ENCODE measurements at places on chromosomes 6 and 20. TPM values are rescaled to one million over a fixed set of nuclear protein-coding genes. Genes with fewer than 3 reads are reported as not detected.
A peak's percentile ranks its signal among the peaks of the same experiment; 100 is the strongest.

ZFAND3 gene
- total RNA-seq = 96.3 TPM

DNA sequence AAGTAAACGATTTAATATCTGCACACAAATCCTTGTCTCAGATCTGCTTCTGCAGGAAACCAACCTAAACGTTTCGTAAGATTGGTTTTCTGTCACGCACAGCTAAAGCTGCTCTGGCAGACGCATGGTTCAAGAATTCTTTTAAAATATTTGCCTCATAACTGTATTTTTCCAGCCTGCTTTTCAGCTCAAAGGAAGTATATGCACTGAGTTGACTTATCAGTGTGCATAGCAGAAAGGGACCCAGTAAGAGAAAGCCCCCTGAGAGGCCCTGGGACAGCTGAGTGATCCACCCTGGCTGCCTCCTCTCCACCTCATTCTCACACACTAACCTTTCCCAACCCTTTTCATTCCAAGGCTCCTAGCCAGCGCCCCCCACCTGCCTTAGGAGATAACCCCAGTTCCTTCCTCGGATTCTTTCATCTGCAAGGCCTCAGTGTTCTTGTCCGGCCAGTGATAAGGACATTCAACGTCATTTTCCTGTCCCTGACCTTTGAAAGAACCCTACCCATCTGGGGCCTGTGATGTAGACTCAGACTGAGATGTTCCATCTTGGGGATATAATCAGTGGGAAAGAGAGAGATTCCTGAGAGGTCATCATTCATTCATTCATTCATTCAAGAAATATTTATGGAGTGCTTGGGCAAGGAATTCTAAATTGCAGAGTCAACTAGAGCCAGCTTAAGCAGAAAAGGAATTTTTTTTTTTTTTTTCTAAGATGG, 22.4 kb upstream of the SLC9A8 start:
- DNase-seq = peak; percentile 37
- peaks cover 34% of the 10 kb centered on the region for H3K4me1 ChIP-seq
- H3K27me3 ChIP-seq = peaks cover 3% of the 10 kb centered on the region
- H3K4me3 ChIP-seq = peak overlapping the region; percentile 68

- H3K36me3 ChIP-seq = peaks cover 5% of the 10 kb centered on the region
- no peak for DNase-seq
- H3K4me3 ChIP-seq = no peak overlapping the region
- H3K27ac ChIP-seq = no peak overlapping the region
- no peaks in the 10 kb centered on the region for H3K27me3 ChIP-seq
These were observed 91.9 kb upstream of the SUPT3H start for GRCh38 chr6:45469663-45470062.

DNA sequence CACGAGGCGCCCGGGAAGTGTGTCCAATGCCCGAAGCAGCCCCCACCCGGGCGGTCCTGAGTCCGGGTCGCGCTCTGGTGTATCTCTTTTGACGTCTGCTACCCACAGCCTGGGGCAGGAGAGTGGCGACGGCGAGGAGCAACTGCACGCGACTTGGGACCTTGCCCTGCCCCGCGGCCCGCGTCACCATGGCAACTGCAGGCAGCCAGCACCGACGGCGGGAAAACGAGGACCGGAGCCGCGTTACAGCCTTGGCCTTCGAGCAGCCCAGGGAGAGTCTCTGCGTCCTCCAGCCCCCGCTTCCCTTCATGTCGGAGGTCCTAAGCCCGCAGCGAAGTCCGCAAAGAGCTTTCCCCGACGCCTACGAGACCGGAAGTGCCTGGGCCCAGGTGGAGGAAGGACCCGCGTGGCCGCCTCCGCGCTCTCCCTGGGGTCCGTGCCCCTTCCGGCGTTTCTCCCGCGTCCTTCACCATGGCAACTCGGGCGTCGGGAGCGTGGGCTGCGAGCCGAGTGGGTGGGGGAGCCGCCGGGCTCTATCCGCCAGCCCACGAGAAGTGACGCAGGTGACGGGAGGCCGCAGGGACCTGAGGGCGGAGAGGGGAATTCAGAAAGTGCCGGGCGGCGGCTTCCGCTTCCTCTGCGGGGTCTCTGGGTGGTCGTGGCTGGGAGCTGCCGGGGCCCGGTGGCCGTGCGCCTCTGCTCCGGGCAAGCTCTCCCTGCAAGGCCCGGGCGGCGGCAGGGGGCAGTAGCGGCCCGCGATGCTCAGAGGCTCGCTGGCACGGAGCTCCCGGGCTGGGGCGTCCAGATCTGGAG, 88.6 kb upstream of the TGM3 start:
- H3K4me3 ChIP-seq = no peak overlapping the region
- H3K27me3 ChIP-seq = peaks cover 2% of the 10 kb centered on the region
- peak; percentile 89 for DNase-seq
- H3K4me1 ChIP-seq = no peaks in the 10 kb centered on the region

DNA sequence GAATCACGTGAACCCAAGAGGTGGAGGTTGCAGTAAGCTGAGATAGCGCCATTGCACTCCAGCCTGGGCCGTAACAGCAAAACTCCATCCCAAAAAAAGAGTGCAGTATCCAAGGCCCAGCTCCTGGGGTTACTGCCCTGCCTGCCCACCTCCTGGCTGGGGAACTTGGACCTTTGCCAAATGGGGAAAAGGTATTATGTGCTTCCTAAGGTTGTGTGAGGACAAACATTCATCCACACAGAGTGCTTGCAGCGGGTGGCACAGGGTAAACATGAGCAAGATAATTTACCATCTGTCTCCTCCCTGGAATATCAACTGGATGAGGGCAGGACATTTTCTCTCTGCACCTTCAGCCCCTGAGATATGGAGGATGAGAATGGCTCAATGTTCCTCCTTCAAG, 94.9 kb upstream of the POPDC3 start:
- H3K4me1 ChIP-seq = peaks cover 17% of the 10 kb centered on the region
- H3K36me3 ChIP-seq = peaks cover 24% of the 10 kb centered on the region
- H3K4me3 ChIP-seq = no peak overlapping the region
- no peak overlapping the region for H3K27ac ChIP-seq
- no peak for DNase-seq
- H3K27me3 ChIP-seq = no peaks in the 10 kb centered on the region

PKHD1 gene
- 0.03 TPM for total RNA-seq

GRCh38 chr6:47302043-47302442, 7.7 kb downstream of the TNFRSF21 start:
- no peaks in the 10 kb centered on the region for H3K27me3 ChIP-seq
- no peak overlapping the region for H3K27ac ChIP-seq
- no peak overlapping the region for H3K4me3 ChIP-seq
- H3K4me1 ChIP-seq = peaks cover 13% of the 10 kb centered on the region

GRCh38 chr6:21181866-21182265, 411.7 kb upstream of the SOX4 start:
- H3K4me1 ChIP-seq = no peaks in the 10 kb centered on the region
- no peaks in the 10 kb centered on the region for H3K27me3 ChIP-seq
- H3K27ac ChIP-seq = no peak overlapping the region

GSTA2 gene
- not detected for total RNA-seq

DEFB124 gene
- not detected for total RNA-seq

DNA sequence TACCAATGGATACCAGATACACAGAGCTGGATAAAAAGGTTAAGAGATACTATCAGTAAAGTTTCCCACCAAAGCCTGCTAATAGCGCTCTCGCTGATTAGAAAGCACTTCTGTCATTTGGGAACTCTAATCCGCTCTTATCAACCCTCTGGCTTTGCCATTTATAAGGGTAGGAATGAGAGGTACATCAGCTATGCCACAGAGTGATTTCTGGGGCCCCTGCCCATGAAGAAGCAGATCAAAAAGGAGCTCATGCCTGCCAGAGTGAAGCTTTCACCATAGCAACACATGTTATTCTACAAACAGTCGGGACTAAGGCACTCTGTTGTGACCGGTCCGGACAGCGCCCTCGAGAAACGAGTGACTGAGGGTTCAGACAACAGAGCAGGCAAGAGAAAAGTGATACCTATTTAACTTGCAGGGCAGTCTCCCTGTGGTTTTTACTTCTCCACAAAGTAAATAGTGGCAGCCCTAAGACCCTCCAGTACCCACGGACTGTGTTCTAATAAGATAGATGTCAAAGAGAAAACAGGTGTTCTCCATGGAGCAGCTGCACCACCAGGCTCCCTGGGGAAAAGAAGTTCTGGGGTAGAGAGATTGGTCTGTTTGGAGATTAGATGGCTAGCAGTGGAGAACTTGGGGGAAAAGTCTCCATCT, 5.6 kb downstream of the TRAM2 start:
- H3K36me3 ChIP-seq = peaks cover 8% of the 10 kb centered on the region
- H3K4me3 ChIP-seq = no peak overlapping the region
- H3K27me3 ChIP-seq = peaks cover 18% of the 10 kb centered on the region

- no peak for DNase-seq
- H3K4me1 ChIP-seq = peaks cover 2% of the 10 kb centered on the region
- H3K4me3 ChIP-seq = peak overlapping the region; percentile 57
- peaks cover 34% of the 10 kb centered on the region for H3K36me3 ChIP-seq
These were observed 47.1 kb downstream of the PSMG4 start for GRCh38 chr6:3305831-3306230.

TNF gene
- total RNA-seq = not detected

DCDC2 gene
- 0.13 TPM for total RNA-seq

All from endothelial cell (in vitro differentiated cells).